ENCODE measurements at places on chromosomes 6 and 20.
A peak's percentile ranks its signal among the peaks of the same experiment; 100 is the strongest.

- H3K36me3 ChIP-seq = peaks cover 25% of the 10 kb centered on the region
- H3K4me1 ChIP-seq = peaks cover 60% of the 10 kb centered on the region
- H3K27ac ChIP-seq = peak overlapping the region; percentile 97
Observed at GRCh38 chr20:31720486-31721407, 1.9 kb downstream of the BCL2L1 start.

- no peak overlapping the region for H3K27ac ChIP-seq
- no peak overlapping the region for H3K4me3 ChIP-seq
- peaks cover 19% of the 10 kb centered on the region for H3K27me3 ChIP-seq
- no peak for DNase-seq
Observed at GRCh38 chr20:57476084-57476526, 48.8 kb downstream of the CTCFL start.

DNA sequence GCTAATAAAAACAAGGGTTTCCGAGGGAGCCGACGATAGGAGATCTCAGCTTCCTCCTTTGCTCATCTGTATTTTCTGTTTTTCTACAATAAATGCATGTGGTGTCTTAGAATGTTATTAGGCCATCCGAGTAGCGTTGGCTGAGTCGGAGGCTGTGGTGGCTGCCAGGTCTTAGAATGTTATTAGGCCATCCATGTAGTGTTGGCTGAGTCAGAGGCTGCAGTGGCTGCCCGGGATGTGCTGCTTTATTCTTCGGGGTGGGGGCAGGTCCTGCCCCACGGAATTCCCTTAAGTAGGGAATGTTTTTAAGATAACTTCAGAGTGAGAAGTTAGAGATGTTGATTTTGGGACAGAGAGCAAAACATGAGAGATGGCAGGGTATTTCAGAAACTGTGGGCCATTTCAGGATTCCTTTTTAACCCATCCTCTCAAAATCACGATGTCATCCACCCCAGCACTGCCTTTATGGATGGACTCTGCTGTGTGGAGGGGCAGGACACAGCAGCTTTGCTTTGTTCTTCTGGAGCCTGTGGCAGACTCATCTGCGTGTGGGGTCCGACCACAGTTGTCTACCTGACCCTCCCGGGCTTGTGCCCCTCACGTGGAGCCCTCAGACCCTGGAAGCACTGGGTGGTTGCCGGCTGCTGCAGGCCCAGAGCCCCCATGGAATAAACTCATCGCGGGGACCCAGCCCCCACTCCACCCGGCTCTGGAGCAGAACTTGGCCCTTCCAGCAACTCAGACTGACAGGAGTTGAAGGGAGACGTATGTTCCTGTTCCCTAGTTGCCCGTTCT, 20.4 kb downstream of the OSBPL2 start:
- peaks cover 19% of the 10 kb centered on the region for H3K36me3 ChIP-seq
- no peak for DNase-seq
- no peaks in the 10 kb centered on the region for H3K4me1 ChIP-seq
- no peak overlapping the region for H3K4me3 ChIP-seq
- H3K27me3 ChIP-seq = no peaks in the 10 kb centered on the region
- no peak overlapping the region for H3K27ac ChIP-seq

- DNase-seq = no peak
- H3K4me3 ChIP-seq = no peak overlapping the region
- H3K27me3 ChIP-seq = peaks cover 7% of the 10 kb centered on the region
- no peaks in the 10 kb centered on the region for H3K4me1 ChIP-seq
- no peaks in the 10 kb centered on the region for H3K36me3 ChIP-seq
- H3K27ac ChIP-seq = no peak overlapping the region
Observed at GRCh38 chr20:59817406-59817805, 116.0 kb downstream of the SYCP2 start.

- peaks cover 6% of the 10 kb centered on the region for H3K36me3 ChIP-seq
- no peak overlapping the region for H3K27ac ChIP-seq
- H3K4me1 ChIP-seq = peaks cover 7% of the 10 kb centered on the region
- no peak overlapping the region for H3K4me3 ChIP-seq
- no peaks in the 10 kb centered on the region for H3K27me3 ChIP-seq
- no peak for DNase-seq
Observed at GRCh38 chr6:28336284-28337120, 554 bp upstream of the ZSCAN31 start.

GRCh38 chr20:63735859-63736718, at the start of gene LIME1:
TSS of gene LIME1 (plus strand) at chr20:63736664. CDS start at chr20:63737550, 886 bp downstream.
- DNase-seq = no peak
- peaks cover 6% of the 10 kb centered on the region for H3K27me3 ChIP-seq
- peaks cover 17% of the 10 kb centered on the region for H3K36me3 ChIP-seq
- H3K27ac ChIP-seq = peak within 1 kb of the TSS; percentile 37
- H3K4me3 ChIP-seq = no peak within 1 kb of the TSS

DNA sequence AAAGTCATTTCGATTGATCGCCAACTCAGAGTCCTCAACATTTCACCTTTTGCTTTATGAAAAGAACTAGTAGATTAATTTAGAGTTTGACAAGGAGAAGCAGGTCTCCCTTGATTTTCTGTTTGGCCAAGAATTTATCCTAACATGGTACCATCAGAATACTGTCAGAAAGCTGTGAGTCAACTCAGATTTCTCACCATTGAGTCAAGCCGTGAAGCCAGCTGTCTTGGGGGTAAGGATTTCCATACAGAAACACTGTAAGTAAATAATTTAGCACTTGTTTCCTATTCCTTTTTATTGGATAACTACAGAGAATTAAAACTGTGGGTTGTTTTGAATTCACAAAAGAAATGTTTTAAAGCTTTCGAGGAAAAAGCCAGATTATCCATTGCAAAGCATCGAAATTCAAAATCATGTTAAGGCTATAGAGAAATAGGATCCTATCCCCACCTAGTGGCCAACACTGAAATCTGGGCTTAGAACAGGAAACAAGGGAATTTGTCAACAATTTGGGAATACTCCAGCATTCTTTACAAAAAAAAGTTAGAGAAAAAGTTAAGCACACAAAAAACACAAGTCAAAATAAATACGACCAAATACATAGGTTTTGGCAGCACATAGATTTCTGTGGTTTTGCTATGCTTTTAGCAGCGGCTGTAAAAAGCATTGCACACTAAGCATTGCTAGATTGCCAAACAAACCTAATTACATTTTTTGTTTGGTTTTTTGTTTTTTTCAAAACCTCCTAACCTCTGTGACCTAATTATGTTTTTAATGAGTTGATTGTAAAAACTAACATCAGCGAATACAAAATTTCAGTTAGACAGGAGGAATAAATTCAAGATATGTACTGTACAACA, 44.2 kb downstream of the COL11A2 start:
- peaks cover 20% of the 10 kb centered on the region for H3K27me3 ChIP-seq
- DNase-seq = no peak
- no peak overlapping the region for H3K4me3 ChIP-seq
- H3K36me3 ChIP-seq = no peaks in the 10 kb centered on the region
- H3K4me1 ChIP-seq = no peaks in the 10 kb centered on the region
- H3K27ac ChIP-seq = no peak overlapping the region

- H3K27ac ChIP-seq = no peak overlapping the region
- no peak overlapping the region for H3K4me3 ChIP-seq
- no peak for DNase-seq
- H3K27me3 ChIP-seq = no peaks in the 10 kb centered on the region
Observed at GRCh38 chr6:110699780-110700179, 115.5 kb downstream of the CDK19 start.

- H3K27me3 ChIP-seq = peaks cover 15% of the 10 kb centered on the region
- no peak for DNase-seq
- H3K4me1 ChIP-seq = no peaks in the 10 kb centered on the region
- H3K27ac ChIP-seq = no peak overlapping the region
- no peak overlapping the region for H3K4me3 ChIP-seq
Observed at GRCh38 chr20:34970193-34970840, 14.6 kb downstream of the MYH7B start.

GRCh38 chr20:37915800-37916570, 13.1 kb downstream of the VSTM2L start:
- peaks cover 53% of the 10 kb centered on the region for H3K27me3 ChIP-seq
- peak overlapping the region; percentile 33 for H3K27ac ChIP-seq
- H3K4me1 ChIP-seq = peaks cover 6% of the 10 kb centered on the region
- DNase-seq = no peak
- H3K4me3 ChIP-seq = peak overlapping the region; percentile 42

- peak overlapping the region; percentile 1 for H3K27ac ChIP-seq
- no peaks in the 10 kb centered on the region for H3K36me3 ChIP-seq
- H3K27me3 ChIP-seq = peaks cover 13% of the 10 kb centered on the region
Observed at GRCh38 chr20:50320901-50321796, 130.5 kb downstream of the CEBPB start.

DNA sequence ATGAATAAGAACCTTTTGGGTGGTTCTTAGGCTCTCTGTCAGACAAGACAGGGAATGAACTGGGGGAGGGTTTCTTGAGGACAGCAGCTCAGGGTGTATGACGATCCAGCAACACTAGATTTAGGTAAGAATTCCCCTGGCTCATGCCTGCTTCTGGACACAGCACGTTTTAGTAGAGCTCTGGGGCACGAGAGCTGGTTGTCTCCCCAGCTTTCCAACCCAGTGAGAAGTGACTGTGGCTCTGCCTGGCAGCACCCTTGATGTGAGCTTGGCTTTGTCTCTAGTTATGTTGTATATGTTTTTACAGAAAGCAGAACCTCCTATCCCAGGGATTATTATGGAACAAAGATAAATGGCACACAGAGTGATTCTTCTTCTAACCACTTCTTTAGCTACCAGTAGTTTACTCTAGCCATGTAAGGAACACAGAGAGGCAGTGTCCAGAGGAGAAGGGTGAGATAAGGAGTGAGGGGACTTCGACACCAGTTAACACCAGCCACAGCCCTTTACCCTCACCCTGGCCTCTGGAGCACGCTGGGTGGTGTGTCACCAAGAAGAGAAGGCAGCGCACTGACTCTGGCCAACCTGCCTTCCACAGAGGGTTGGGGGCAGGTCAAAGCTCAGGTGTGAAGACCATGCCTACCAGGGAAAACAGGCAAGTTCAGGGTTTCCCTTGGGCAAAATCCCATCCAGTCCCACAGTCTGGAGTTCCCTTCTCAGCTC, 3.9 kb downstream of the APOBEC2 start:
- H3K4me3 ChIP-seq = no peak overlapping the region
- H3K27me3 ChIP-seq = no peaks in the 10 kb centered on the region
- no peak overlapping the region for H3K27ac ChIP-seq
- DNase-seq = no peak
- peaks cover 6% of the 10 kb centered on the region for H3K36me3 ChIP-seq

GRCh38 chr6:7080311-7080710, 27.4 kb upstream of the RREB1 start:
- H3K27ac ChIP-seq = no peak overlapping the region
- H3K36me3 ChIP-seq = no peaks in the 10 kb centered on the region
- peaks cover 5% of the 10 kb centered on the region for H3K27me3 ChIP-seq
- DNase-seq = no peak

DNA sequence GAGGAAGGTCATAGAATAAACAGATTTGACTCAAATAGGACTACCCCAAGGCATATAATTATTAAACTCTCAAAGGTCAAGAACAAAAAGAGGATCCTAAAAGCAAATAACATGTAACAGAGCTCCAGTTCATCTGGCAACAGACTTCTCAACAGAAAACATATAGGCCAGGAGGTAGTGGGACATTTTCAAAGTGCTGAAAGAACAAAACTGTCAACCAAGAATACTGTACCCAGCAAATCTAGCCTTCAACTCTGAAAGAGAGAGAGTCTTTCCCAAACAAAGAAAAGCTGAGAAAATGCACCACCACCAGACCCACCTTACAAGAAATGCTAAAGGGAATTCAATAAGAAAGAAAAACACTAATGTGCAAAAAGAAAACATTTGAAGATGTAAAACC, 11.9 kb downstream of the NQO2 start:
- no peak for DNase-seq
- H3K4me3 ChIP-seq = no peak overlapping the region
- H3K4me1 ChIP-seq = no peaks in the 10 kb centered on the region
- peaks cover 70% of the 10 kb centered on the region for H3K36me3 ChIP-seq
- no peaks in the 10 kb centered on the region for H3K27me3 ChIP-seq

DNA sequence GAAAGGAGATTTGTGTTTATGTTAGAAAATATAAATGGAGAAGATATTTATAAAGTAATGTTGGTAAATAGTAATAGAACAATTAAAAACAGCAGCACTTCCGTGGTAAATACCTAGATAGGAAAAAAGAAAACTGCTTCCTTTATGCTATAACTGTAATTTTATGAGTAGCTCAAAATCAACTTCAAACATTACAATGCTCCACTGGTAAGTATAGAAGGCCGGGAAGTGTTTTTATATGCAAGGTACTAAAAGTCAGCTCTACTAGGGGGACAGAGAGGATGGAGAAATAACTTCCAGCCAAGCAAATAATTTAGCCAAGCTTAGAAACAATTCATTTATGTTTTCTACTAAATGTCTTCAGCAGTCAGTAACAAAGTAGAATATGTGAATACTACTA, 56.7 kb downstream of the ARHGAP18 start:
- H3K4me3 ChIP-seq = no peak overlapping the region
- peaks cover 28% of the 10 kb centered on the region for H3K4me1 ChIP-seq
- H3K27ac ChIP-seq = peak overlapping the region; percentile 12
- peaks cover 14% of the 10 kb centered on the region for H3K36me3 ChIP-seq
- H3K27me3 ChIP-seq = no peaks in the 10 kb centered on the region

DNA sequence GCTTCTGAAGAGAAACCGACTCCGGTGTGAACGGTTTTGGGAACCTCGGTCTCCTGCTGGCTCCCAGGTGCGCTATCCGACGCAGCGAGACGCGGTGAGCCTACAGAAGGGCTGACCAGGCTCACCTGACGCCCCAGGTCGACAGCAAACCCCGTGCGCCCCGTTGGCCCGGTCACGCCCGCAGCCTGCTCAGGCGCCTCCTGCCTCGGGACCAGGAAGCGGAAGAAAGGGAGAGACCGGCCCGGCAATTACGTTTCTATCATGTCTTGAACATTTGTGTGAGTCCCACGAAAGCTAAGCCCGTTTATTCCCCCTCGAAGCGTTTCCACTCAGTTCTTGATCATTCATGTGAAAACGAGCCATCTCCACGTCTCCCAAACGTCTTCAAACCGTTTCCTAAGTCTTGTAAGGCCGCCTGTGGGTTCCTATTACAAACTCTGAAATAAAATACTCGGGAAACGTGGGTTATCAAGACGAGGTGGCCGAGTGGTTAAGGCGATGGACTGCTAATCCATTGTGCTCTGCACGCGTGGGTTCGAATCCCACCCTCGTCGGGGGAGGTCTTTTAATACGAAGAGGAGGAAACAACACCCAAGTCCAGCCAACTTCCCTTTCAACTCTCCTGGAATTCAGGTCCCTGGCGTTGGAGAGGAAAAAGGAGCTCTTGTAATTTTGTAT, 150.5 kb upstream of the PRSS16 start:
- H3K27ac ChIP-seq = peak overlapping the region; percentile 91
- peaks cover 48% of the 10 kb centered on the region for H3K27me3 ChIP-seq
- peak; percentile 40 for DNase-seq
- no peaks in the 10 kb centered on the region for H3K36me3 ChIP-seq
- peak overlapping the region; percentile 78 for H3K4me3 ChIP-seq

GRCh38 chr6:2190661-2191389, 54.6 kb downstream of the GMDS start:
- H3K4me1 ChIP-seq = peaks cover 3% of the 10 kb centered on the region
- H3K4me3 ChIP-seq = no peak overlapping the region
- H3K27me3 ChIP-seq = peaks cover 3% of the 10 kb centered on the region
- no peaks in the 10 kb centered on the region for H3K36me3 ChIP-seq
- H3K27ac ChIP-seq = no peak overlapping the region

GRCh38 chr6:46584586-46584985, 68.0 kb downstream of the CYP39A1 start:
- no peak overlapping the region for H3K27ac ChIP-seq
- H3K36me3 ChIP-seq = peaks cover 8% of the 10 kb centered on the region
- H3K4me1 ChIP-seq = peaks cover 24% of the 10 kb centered on the region
- no peak overlapping the region for H3K4me3 ChIP-seq
- DNase-seq = no peak
- H3K27me3 ChIP-seq = no peaks in the 10 kb centered on the region

- no peaks in the 10 kb centered on the region for H3K27me3 ChIP-seq
- no peak overlapping the region for H3K27ac ChIP-seq
- peaks cover 18% of the 10 kb centered on the region for H3K4me1 ChIP-seq
- H3K4me3 ChIP-seq = no peak overlapping the region
- DNase-seq = no peak
- peaks cover 33% of the 10 kb centered on the region for H3K36me3 ChIP-seq
Observed at GRCh38 chr6:148523048-148523447, 180.4 kb downstream of the SASH1 start.

Data from progenitor cell of endocrine pancreas (in vitro differentiated cells).